ENCODE measurements at places on chromosomes 13 and 19.

DNA sequence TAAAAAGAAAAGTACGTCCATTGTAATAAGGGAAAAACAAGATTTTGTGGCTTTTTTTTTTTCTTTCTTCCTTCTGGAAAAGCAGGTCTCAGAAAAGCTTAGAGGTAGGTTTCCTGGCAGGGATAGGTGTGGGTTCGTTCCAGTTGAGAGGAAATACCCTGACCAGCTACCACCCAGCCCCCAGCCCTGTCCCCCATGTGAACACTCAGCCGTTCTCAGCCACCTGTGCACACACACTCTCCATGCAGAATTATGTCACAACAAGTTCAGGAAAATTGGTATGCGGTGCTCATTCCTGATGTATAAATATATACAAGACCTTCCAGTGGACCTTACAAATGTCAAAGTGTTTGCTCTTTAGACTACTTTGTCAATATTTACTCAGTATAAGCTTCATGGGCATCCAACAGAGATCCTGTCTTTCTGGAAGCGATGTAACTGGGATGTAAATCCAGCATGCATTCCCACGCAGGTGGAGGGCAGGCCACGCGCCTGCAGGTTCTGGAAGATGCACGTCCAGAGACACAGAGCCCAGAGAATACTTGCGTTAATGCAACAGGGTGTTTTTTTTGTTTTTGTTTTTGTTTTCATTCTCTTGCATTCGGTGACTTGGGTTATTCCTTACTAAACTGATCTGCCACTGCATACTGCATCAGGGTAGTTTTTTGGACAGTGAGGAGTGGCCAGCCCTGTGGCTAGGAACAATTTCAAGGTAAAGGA, 68.8 kb downstream of the TSHZ3 start:
- DNase-seq, result no peak

GRCh38 chr19:15161028-15161984, 39.5 kb downstream of the NOTCH3 start:
- no peak for DNase-seq

DNA sequence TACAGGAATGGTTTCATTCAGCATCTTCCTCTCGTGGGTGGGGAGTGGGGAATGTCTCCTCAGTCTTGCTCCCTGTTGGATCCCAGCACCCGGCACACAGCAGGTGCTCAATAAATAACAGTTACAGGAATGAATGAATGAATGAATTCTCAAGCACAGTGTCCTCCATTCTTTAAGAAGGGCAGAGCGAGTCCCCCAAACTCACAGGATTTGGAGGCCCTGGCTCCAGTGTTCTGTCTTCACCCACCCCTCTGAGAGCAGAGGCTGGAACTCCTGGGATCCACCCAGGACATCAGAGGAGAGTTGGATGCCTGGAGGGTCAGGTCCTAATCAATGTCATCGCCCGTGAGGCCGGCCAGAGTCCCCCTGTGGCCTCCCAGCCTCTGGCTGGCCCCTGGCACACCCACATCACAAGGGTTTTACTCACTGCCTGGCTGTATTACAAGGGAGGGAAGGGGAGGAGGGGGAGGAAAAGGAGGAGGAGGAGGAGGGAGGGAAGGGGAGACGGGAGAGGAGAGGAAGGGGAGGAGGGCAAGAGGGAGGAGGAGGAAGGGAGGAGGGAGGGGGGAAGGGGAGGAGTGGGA, 8.7 kb upstream of the CREB3L3 start:
- DNase-seq, result no peak

- DNase-seq, result no peak
Measured at GRCh38 chr19:22882797-22883196, 50.7 kb downstream of the ZNF723 start.

DNA sequence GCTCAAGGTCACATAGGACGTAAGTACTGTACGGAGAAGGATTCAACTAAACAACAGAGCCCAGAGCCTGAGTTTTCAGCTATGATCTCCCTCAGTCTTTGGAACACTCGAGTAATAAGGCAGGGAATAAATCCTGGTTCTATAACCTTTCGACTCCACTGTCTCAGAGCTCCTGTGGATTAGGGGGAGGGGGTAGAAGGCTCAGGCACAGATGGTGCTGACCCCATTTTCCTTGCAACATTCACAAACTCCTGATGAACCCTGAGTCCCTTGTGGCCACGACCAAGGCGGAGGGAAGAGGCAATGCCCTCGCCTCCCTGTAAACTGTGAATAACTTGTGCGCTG, 21.4 kb downstream of the NOVA2 start:
- no peak for DNase-seq

GRCh38 chr19:37353968-37354367, 16.9 kb upstream of the ZNF527 start:
- no peak for DNase-seq

- no peak for DNase-seq
Measured at GRCh38 chr13:97182111-97182890, 39.8 kb upstream of the MBNL2 start.

DNA sequence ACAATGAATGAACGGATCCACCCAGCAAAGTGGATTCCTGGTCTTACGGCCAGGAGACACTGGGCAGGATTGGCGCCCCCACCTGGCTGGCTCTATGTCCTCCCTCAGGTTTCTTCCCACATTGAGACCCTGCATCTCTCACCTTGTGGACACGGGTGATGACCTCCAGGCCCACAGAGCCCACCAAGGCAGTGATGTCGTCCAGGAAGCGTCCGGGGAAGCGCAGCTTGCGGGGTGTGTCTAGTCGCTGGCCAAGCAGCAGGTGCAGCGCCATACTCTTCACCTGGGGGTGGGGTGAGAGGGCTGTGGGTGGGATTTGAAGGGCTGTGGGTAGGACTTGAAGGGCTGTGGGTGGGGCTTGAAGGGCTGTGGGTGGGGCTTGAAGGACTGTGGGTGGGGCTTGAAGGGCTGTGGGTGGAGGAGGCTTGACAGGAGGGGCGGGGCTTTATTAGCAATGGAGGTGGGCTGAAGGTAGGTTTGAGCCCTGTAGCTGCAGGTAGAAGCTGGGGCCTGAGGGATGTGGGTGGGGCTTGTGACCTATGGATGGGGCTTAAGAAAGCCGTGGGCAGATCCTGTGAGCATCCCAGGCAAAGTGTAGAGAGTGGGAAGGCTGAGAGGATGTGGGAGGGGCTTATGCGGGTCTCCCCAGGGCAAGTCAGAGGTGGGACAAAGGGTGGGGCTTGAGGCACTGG, 12.1 kb upstream of the ANGPTL8 start:
- DNase-seq, result no peak

- DNase-seq, result no peak
Measured at GRCh38 chr13:20553311-20553710, 13.6 kb upstream of the IFT88 start.

DNA sequence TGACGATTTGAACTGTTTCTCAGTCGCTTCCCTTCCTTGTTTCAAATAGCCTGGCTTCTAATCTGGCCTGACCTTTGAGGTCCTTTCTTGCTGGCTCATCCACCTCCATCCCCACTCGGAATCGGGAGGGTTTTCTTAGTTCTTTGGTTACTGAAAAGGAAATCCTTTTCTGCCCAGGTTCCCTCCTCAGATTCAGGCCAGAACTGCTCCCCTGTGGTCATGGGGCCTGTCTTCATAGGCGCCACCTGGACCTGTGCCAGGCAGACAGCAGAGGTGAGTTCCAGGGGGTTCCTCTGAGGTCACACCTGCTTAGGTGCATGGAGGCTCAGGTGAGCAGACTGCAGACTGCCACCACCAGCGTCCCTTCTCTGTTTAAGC, 62.4 kb downstream of the AKAP11 start:
- DNase-seq, result no peak

DNA sequence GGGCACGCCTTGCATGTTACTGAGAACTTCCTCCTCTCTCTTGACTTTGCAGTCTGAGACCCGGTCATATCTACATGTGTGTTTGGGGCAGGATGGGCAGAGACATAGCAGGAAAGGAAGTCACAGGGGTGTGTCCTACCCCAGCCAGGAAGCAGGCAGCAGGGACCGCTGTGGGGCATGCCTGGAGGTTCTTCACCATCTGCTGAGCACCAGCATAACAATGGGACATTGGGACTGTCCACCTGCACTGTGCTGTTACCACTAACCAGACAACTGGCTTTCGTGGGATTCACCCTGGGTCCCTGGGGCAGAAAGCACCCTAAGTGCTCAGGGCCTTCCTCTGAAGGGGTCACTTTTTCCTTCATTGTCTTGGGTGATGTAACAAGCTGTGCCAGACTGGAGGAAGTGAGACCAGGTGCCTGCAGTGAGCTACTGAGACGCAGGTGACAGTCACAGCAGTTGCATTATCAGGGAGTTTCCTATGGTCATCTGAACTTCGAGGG, 2.6 kb upstream of the HAUS5 start:
- DNase-seq, result no peak

DNA sequence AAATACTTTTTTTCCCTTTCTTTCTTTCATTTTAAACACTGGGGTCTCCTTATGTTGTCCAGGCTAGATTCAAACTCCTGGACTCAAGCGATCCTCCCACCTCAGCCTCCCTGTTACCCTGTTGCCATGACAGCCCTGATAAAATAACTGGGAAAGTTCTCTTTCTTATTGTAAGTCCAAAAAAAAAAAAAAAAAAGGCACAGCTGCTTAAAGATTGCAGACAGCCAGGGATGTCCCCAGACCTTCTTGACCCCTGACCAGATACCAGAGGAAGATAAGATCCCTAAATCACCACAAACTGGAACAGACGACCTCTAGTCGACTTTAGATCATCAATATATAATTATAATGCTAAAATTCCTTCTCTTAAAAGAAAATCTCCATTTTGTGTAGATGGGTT, 1.1 kb upstream of the MVB12A start:
- DNase-seq, result no peak

DNA sequence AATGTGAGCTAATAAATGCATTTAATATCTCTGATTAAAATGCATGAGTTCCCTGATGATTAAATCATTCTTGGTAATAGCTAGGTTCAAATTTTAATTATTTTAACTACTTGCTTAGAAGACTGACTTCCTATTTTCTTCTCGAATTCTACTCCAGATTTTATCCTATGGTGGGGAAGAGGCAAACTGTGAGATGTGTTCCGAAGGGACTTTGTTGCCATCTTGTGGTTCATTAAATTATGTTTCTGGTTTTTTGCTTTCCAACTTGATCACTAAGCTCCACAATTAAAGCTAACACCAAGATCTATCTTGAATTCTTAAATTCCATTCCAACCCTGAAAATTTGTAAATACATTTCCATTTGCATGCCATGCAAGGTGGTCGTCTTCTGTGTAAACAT, 538.4 kb upstream of the PCDH20 start:
- DNase-seq, result no peak

DNA sequence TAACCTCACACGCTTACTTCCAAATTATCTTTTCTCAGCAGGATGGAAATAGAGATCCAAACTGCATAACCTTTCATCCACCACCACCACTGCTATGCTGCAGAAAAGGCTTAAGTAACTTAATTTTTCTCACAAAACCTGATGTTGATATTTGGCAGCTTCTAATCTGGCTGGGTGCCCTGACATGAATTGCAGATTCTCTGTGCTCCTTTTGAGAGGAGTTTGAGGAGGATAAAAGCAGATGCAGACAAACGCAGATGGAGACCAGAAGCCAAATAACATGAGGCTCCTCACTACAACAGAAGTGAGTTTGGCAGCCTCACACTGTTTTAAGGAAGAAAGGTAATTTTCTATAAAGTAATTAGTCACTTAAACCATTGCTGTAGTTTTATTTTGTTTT, 646.2 kb upstream of the ATXN8OS start:
- no peak for DNase-seq

- no peak for DNase-seq
Measured at GRCh38 chr13:90321281-90321931, 1026.1 kb upstream of the MIR17HG start.

DNA sequence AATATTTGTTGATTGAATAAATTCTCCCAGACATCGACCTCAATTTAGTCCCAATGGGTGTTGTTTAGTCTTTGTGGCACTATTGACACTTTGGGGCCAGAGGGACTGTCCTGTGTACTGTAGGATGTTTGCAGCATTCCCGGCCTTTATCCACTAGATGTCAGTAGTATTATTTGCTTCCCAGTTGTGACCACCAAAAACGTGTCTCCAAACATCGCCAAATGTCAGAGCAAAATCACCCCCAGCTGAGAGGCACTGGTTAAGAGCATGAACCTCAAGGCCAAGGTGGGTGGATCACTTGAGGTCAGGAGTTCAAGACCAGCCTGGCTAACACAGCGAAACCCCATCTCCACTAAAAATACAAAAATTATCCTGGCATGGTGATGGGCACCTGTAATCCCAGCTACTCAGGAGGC, 15.4 kb downstream of the NLRP12 start:
- DNase-seq, result no peak

DNA sequence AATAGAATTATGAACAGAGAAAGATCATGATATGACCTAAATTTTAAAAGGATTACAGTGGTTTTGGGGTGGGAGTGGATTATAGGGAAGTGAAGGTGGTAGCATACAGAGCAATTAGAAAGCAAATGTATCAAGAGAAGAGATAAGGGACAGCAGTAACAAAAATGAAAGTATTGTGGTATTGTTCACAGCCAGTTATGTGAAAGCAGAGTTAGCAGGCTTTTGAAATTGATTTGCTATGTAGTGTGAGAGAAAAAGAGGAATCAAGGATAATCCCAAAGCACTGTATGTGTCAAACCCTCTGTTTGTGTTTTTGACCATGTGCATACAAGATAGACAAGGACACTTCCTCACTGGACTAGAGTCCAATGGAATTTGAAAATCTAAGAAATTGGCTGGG, 1721.4 kb downstream of the PCDH9 start:
- no peak for DNase-seq

DNA sequence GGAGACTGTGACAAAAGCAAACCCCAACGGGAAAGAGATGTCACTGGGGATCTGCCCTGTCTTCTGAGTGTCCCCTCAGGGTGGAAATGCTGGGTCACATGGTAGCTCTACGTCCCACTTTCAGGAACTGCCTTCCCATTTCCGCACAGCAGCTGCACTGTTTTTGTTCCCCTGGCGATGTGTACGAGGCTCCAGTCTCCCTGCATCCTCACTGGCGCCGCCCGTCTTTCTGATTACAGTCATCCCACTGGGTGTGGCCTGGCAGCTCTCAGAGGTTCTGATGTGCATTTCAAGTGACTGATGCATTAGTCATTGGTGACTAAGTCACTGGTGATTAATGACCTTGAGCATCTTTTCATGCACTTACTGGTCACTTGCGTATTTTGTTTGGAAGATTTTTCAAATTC, 21.2 kb downstream of the PCID2 start:
- no peak for DNase-seq

DNA sequence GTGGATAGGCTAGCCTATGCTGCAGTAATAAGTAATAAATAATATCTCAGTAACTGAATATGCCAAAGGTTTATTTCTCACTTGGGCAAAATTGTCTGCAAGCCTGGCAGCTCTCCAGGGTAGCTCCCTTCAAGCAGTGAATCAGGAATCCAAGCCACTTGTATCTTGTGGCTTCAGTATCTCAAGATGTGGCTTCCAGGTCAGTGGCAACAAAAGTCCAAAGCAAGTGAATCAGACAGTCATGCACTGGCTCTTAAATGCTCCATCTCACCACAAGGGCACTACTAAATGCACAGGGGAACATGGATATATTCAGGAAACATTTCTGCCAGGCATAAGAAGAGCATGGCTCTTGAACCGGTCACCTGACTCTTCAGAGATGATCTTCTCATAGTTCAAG, 126.3 kb downstream of the KCTD12 start:
- no peak for DNase-seq

GRCh38 chr19:11223200-11223599, 16.2 kb upstream of the ANGPTL8 start:
- DNase-seq, result no peak

- DNase-seq, result no peak
Measured at GRCh38 chr19:55406826-55407549, 600 bp downstream of the UBE2S start.

- peak; percentile 83 for DNase-seq
Measured at GRCh38 chr19:33235269-33235995, 9.8 kb upstream of the SLC7A10 start.
